Stimulated activated CD4-positive, alpha-beta T cell treated with anti-CD3 and anti-CD28 coated beads, Interleukin-4, amount 100 ng/mL, for 4 hours (primary cell): ENCODE measurements at places on chromosomes 7 and 10.

DNA sequence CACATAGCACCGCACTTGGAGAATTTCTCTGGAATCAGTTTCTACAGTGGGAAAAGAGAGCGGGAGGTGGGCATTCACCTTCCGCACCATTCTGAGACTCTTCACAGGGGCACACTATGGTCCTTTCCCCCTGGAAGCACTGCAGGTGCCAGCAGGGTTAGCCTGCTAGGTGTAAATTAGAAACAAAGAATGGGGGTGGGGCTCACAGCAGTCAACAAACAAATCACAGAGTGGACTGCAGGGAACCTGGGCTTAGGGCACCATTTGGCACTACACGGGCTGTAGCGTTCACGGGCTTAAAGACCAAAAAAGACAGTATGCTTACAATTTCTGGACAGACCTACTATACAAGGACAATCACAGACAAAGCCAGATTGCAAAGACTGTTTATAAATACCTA, 8.0 kb upstream of the PKD1L1 start:
- no peak for DNase-seq

GRCh38 chr10:79390551-79391229, 43.4 kb downstream of the PPIF start:
- no peak for DNase-seq

GRCh38 chr10:29646960-29647461, 12.2 kb upstream of the SVIL start:
- no peak for DNase-seq

DNA sequence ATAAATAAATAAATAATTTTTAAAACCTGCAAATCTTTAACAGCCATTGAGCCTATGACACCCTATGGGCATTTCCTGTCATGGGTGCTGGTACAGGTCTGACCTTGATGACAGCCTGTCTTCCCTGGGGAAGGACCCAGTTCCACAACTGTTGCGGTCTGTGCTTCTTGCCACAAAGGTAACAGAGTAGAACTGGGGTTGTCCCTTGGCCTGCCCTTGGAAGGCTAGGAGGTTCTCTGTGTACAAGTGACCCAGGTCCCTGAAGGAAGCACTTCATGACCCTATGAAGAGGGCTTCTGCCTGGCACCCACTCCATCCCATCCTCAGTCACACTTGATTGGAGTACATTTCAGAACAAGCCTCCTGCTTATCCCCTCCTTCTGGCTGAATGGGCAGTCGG, 66.9 kb downstream of the OGDH start:
- no peak for DNase-seq

DNA sequence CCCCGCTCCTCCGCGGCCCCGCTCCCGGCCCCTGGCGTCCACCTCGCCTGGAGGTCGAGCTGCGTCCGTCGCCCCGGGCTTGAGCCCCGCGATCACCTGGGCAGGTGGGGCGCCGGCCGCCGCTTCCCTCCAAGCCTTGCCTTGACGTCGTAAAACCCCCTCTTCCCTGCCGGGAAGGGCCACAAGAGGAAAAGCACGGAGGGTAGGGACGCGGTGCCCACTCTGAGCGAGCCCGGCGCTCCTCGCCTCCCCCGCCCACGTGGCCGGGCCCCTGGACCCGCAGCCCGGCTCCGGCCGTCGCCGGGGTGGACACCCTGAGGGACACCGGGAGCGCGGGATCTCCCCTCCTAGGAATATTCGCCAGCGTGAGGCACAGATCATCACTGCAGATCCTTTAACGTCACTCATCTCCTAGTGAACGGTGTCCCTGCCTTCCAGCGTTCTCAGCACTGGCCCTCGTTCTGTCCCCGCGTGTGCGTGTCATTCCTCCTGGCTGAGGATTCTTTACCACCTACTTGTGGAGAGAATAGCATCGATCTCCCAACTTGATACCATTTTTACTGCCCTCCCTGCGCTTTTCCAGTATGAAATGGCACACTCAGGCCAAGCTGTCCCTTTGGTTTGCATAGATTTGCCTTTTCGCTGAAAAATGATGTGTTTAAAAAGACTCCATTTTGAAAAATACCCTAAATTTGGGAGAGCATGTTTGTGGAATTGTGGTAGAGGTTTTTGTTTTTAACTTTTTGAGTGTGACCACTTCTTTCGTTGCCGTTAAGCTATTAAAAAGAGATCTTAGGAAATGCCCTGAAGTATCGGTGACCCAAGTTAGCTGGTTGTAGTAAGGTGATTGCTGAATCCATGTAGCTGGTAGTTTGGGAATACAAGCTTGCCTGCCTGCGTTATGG, 649 bp downstream of the ACTR3B start:
- peak; percentile 24 for DNase-seq

DNA sequence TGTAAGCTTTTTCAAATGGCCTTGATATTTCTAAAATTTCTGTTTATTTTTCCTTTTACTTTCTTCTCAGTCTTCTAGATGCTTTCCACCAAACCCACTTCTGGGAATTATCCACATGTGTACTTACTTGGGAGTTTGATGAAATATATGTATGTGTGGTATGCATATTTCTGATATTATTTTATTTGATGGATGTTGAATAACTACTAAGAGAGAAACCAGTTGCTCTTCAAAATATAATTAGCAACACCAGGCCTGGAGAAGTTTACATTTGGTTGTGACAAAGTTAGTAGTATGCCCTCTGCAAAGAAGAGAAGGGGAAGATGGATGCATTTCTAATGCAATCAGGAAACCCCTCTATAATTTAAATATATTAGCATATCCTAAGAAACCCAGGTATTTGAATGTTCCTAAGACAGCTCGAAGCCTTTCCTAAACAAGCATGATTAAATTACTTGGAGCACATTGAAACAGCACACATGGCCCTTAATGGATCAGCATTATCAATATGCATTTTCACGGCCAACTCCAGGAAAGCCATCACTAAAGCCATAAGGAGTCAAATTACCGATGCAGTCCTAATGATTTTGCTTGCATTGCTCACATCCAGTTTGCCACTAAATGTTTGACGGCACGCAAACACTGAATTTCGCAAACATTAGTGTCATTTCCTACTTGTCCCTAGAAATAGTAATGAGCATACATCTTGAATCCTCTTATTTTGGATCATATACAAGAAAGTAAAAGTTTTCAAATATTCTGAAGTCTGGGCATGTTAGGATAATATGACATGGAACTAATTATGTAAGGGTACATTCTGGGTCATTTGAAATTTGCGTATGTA, 393.8 kb downstream of the EXOC4 start:
- DNase-seq = no peak

GRCh38 chr10:116307455-116307854, 16.8 kb upstream of the CCDC172 start:
- DNase-seq = no peak

DNA sequence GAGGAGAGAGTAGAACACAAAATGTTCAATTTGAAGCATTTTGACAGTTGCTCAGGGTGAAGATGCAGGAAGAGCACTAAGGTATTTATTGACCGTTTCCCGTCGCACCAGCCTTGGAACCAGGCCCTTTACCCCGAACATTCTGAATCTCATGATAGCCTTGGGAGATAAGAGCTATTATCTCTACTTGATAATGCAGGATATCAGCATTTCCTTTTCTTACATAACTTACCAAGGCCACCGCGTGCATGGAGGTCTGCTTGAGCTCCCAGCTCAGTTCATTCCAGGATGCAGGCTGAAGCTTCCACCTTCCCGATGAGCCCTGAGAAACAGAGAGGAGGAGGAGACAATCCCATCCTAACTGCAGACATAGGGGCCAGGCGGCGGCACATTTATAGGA, 324.2 kb upstream of the COBL start:
- no peak for DNase-seq

- DNase-seq = no peak
Observed at GRCh38 chr7:28813243-28813962, 144.7 kb downstream of the TRIL start.

DNA sequence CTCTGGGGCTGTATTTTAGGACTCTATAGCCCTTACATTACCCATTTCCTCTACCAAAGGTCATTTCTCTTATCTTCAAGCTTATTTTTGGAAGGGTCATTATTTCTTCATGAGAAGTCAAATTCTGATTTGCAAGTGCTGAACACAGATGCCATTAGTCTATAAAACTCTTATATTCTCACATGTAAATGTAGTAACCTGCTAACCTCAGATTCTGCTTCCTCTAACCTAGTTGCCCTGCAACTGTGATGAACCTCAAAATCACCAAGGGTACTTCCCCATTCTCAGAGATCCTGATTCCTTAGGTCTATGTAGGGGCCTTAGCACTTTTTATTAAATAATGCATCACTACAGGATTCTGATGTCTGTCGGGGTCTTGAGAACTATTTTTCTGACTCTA, 6.3 kb downstream of the FAS start:
- no peak for DNase-seq

- DNase-seq = peak; percentile 89
Observed at GRCh38 chr10:72625608-72626443, at the start of gene MICU1. Gene MICU1 (minus strand): TSS chr10:72626079. CDS start chr10:72566793, 59,286 bp downstream.

GRCh38 chr10:94299417-94299816, 63.3 kb downstream of the NOC3L start:
- DNase-seq = no peak

DNA sequence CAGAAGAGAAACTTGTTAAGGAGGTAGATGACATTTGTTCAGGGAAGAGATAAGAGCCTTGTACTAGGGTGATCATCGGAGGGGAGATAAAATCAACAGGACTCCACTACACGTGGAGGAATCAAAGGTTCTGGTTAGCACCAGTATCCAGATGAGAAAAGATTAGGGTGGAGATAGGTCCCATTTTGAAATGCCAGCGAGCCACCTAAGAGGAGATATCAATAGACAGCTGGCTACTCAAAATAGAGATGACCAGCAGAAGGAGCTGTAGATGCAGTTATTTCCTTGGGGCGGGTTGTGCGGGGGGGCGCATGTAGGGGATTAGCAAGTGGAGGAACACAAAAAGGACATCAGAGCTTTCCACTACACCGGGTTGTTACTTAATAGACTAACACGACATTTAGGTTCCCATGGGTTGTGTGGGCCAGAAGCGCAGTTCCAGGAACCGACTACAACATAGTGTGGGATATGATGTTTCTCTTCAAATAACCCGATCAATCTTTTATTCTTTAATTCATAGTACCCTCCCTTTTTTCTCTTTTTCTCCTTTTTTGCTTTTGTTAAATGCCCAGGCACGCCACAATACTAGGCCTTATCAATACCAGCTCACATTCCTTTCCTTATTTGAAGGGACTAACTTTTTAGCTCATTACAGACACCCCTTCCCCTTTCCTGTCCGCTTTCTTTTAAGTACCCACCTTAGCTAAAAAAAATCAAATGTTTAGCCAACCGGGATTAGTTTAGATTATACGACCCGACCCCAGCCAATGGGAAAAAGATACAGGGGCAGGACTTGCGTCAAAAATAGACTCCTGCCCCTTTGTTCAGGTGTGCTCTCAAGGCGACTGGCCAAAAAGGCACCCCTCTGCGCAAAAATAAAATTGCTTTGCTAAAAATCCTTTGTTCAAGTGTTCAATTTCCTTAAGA, 2.0 kb upstream of the KIF11 start:
- DNase-seq = no peak
